Panc1 (cell line): ENCODE measurements at places on chromosomes 5 and 9.

DNA sequence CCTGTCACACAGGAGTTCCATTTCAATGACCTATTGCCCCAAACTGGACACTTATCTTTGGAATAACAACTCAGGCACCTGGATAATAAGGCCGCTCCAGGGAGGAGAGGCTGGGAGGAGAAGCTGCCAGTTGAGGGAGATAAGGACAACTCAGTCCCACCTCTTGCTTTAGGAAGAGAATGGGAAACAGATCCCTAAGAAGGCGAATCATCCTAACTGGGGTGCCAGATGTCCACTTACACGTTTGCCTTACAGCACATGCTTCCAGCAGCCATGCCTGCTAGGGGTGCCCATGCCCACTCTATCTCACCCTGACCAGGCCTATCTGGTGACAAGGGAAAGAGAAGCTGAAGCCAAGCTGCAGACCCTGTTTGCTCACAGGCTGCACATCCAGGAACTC, 6.5 kb downstream of the HK3 start:
- no peak for DNase-seq

DNA sequence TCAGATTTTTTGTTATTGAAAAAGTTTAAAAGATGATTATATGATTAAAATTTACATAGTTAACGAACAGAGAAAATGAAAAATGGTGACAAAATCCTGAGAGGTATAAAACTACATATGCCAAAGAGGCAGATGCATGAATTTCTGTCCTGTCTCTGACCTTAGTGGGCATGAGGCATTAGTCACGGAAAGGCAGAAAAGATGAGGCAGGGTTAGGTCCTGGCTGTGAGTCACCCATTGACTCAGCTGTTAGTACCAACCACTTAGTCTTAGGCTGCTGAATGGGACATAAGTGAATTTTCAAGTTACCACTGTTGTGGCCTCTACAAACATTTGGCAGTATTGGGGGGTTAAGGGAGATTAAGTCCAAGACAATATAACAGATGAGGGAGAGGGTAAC, 33.1 kb downstream of the RASA1 start:
- DNase-seq, result peak; percentile 92

GRCh38 chr9:122087406-122088200, 5.5 kb downstream of the TTLL11 start:
- DNase-seq, result no peak

GRCh38 chr9:37004424-37004935, 29.6 kb downstream of the PAX5 start:
- DNase-seq, result no peak

- DNase-seq, result no peak
Observed at GRCh38 chr5:167947306-167947705, 344.1 kb upstream of the WWC1 start.

DNA sequence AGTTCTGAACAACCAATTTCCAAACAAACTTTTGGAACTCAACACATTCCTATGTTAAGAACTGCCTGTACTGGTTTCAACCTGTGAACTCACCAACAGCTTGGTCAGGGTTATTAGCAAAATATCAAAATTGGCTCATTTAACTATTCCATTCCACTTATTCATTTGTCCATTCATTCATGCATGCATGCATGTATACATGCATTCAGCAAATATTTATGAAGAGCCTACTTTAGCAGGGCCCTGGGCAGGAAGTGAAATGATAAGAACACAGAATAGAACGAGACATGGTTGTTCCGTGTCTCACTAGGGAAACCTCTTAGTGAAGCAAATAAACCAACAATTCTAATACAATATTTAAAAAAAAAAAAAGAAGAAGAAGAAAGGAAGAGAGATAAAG, 107.4 kb downstream of the GLIS3 start:
- DNase-seq, result no peak

DNA sequence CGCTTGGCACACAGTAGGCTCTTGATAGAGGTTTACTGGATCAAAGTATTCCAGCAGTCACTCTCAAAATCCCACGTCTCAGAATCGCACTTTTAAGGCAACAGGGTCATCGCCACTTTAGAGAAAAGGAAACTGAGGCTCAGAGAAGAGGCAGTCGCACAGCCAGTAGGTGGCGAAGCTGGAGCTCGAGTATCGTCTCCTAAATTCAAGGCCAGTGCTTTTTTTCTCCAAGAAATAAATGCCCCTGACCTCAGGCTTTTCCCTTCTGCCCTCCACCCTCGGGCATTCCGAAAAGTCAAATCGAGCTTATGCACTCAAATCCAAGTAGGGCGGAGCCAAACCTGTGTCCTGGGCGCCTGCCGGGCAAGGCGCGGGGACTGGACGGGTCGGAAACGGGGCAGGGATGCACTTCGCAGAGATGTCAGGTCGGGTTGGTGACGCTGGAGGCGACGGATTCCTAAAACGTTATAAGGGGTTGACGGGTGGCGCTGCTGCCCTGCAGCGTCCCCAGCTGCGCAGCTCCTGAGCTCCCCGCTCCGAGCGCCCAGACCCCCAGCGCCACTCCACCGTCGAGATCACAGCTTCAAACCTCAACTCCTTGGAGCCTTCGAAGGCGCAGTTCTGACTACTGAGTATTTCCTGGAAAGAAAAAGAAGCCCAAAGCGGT, 4.7 kb upstream of the FOXB2 start:
- DNase-seq, result no peak

- no peak for DNase-seq
Observed at GRCh38 chr9:108300306-108301287, 555.2 kb downstream of the ACTL7B start.

DNA sequence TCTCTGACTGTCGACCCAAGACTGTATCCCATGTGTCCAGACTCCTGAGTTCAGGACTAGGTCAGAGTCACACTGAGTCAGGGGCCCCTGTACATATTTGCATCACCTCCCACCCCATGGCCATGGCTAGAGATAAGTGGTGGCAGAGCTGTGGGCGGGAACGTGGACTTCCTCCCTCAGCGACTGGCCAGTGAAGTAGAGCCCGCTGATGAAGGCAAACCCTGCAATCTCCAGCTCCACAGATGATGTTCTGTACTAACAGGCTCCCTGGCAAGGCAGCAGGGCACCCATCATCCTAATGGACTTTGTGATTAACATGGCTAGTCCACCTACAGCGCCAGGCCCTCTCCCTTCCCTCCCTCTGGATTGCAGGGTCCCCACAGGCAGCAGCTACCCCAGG, 110.5 kb upstream of the LRRTM2 start:
- DNase-seq, result no peak

- no peak for DNase-seq
Observed at GRCh38 chr9:82612942-82613341, 450.0 kb downstream of the RASEF start.

DNA sequence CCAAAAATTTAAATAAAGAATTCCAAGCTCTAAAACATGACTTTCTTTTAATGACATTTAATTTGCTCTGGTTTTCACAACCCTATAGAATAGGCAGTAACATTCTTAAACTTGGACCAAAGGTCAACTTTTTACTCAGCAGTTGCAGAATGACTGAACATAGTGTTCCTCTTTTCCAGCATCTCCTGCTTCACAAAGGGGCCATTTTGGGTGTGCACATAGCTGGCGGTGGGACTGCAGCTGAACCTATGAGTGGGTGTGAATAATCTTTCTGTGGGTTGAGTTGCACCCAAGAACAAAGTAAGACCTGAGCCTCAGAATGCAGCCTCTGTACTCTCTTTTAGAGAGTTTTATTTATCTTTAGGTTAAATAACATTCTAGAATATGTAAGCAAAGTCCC, 96.9 kb upstream of the HAPLN1 start:
- no peak for DNase-seq

GRCh38 chr9:122463828-122464632, 13.7 kb downstream of the OR1J1 start:
- DNase-seq, result no peak

GRCh38 chr5:40378396-40379177, 301.1 kb upstream of the PTGER4 start:
- no peak for DNase-seq

DNA sequence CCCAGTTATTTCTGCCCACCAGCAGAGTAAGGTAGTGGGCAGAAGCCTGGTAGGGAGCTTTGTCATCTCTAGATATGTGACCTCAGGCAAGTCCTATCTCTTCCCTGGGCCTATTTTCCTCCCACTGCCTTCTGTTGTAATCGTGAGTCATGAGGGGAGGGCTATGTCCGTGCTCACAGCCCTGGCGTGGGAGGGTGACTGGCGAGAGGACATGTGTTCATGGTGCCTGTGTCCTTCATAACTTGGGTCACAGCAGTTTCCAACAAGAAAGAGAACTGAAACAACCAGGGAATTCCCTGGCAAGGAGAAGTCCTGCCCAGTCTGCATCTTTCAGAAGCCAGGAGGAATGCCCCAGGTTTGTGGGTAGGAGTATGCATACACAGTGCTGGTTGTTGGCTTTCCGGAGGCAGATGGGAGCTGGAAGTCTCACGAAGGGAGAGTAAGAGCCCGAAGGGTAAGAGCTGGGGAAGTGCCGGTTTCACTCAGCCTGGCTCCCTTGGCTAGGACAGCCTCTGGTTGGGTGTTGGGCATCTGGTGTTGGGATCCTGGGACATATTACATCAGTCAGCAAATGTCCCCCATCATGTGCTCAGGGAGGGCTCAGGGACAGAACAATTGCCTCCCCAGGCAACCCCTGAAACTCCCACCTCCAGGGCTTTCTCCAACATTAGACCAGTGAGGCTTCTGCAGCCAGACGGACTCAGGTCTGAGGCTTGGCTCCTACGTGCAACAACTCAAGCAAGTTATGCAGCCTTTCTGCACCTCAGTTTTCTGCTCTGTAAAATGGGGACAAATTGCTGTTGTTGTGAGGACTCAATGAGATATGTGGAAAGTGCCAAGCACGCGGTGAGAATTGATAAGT, 4.3 kb upstream of the TIFAB start:
- DNase-seq, result no peak

- DNase-seq, result no peak
Observed at GRCh38 chr5:168530621-168531150, 1.6 kb downstream of the FBLL1 start.

DNA sequence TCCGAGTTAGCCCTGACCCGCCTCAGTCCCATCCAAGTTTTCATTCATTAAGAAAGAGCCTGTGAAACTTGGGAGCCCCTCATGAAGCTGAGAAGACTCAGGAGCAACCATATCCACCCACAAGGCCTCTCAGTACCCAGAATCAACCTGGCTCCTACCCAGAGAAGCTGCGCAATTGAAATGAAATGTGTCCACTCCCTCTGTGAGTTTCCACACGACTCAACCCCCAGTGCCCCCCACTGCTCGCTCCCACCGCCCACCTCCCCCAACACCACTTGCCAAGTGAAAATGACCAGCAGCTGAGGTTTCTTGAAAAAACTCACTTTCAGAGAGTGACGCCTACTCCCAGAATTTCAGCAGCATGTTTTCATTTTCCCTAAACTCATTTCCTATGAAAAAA, 104.6 kb downstream of the CDK5RAP2 start:
- DNase-seq, result no peak

DNA sequence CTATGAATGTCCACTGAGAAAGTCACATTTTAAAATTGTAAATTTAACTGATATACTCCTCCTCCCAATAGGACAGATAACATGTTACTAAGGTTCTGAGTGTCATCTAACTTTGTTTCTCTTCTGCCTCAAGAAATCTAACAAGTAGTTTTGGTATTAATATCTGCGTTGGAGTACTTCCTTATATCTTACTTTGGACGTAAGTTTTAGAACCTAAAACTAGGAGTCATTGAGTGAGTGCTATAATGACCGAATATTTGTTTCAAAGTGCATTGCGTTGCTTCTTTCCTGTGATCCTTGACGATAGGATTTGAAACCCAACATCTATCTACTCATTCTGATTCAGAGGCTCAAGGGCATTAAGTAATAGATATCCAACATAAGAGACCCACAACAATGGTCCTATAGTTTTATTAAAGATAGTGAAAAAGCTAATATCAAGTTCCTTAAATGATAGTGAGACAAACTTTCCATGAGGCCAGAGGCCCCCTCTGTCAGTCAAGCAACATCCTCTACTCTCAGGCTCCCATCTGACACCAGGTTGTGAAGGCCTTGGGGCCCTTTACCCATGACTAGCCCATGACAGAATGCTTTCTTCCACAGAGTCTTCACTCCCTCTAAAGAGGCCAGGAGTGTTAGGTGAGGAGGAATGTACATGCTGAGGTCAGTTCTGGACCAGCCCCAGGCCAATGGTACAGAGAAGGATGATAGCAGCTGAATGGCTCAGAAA, 45.3 kb upstream of the MAP3K1 start:
- no peak for DNase-seq

GRCh38 chr5:66843065-66843464, 246.9 kb downstream of the MAST4 start:
- no peak for DNase-seq

GRCh38 chr5:74093561-74093960, 467.6 kb downstream of the ARHGEF28 start:
- no peak for DNase-seq

- no peak for DNase-seq
Observed at GRCh38 chr5:133494232-133494922, 118.0 kb downstream of the FSTL4 start.

DNA sequence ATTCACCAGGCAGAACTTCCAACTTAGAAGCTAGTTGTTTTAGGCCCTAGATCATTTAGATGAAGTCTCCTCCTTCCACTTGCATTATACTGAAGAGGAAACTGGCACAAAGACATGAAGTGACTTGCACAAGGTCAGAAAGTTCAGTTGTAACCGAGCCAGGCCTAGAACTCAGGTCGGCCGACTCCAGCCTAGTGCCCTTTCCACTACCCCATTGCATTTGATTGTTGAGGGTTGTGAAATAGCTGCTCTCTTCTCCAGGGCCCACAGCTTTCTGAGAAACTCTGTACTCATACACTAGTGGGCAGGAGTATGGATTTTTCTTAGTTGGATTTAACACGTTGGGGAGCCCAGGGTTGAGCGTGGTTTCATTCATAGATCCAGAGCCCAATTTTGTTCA, 5.6 kb downstream of the ZNF462 start:
- DNase-seq, result no peak

- no peak for DNase-seq
Observed at GRCh38 chr5:141920771-141921170, 2.9 kb upstream of the DELE1 start.

- no peak for DNase-seq
Observed at GRCh38 chr9:126613651-126614050, at the start of gene LMX1B. Gene LMX1B, plus strand, starts transcription at chr9:126613928. Its CDS starts 522 bp downstream, at chr9:126614450.

DNA sequence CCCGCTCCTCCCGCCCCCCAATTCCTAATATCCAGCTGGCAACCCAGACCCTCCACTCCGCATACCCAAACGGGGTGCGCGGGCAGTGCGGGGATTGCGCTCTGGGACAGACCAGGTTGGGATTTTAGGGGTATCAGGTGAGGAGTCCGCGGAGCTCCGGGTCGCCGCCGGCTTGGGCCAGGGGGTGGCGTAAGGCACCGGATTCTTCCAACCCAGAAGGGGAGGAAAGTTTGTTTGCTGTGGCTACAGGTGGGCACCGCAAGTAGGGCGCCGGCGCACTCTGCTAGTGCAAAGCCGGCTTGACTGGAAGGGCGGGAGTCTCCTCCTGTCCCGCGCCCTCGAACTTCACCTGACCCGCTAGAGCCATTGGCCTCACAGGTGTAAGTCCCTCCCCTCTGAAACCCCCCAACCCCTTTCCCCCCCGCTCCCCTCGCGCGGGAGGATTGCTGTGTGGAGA, 709 bp downstream of the IQGAP2 start:
- DNase-seq, result no peak

DNA sequence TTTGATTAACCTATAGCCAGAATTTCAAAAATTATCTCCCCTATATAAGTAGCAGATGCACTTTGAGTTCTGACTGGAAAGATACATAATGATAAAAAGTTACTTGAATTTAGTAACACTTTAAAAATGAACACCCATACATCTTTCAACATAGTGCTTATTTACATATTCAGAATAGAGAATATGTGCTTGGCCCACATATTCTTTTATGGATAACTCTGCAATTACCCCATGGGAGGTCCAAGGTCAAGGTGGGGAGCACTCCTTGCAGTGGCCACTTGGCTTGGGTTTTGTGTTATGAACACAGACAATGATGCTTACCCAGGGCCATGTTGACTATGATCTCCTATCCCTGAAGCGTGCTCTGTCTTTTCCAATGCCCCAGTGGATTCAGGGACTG, 169.3 kb downstream of the CDC42SE2 start:
- DNase-seq, result no peak
